ENCODE measurements at places on chromosomes 7 and 10. TPM values are rescaled to one million over a fixed set of nuclear protein-coding genes. Genes with fewer than 3 reads are reported as not detected.

- DNase-seq: no peak
These were observed 167.7 kb upstream of the MKLN1 start for GRCh38 chr7:131159961-131160361.

- DNase-seq: peak; percentile 25
These were observed 177.6 kb downstream of the GNAI1 start for GRCh38 chr7:80312139-80312661.

DNA sequence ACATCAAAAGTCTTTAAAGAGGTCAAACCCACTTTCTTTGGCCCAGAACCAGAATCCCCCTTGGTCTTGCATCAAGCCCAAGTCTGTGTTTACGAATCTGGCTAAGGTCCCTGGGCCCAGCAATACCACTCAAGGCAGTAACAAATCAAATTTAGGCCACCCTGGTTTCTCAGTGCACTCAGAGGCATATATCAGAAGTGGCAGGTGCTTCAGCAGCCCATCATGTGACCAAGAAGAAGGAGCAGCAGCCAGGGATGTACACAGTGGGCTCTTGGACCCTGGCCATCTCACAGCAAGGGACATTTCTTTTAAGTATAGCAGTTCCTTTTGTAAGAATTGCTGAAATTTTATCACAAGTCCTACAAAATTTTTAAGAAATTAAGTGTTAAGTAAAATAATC lies 7.3 kb upstream of the SLC25A13 start:
- DNase-seq: no peak

DNA sequence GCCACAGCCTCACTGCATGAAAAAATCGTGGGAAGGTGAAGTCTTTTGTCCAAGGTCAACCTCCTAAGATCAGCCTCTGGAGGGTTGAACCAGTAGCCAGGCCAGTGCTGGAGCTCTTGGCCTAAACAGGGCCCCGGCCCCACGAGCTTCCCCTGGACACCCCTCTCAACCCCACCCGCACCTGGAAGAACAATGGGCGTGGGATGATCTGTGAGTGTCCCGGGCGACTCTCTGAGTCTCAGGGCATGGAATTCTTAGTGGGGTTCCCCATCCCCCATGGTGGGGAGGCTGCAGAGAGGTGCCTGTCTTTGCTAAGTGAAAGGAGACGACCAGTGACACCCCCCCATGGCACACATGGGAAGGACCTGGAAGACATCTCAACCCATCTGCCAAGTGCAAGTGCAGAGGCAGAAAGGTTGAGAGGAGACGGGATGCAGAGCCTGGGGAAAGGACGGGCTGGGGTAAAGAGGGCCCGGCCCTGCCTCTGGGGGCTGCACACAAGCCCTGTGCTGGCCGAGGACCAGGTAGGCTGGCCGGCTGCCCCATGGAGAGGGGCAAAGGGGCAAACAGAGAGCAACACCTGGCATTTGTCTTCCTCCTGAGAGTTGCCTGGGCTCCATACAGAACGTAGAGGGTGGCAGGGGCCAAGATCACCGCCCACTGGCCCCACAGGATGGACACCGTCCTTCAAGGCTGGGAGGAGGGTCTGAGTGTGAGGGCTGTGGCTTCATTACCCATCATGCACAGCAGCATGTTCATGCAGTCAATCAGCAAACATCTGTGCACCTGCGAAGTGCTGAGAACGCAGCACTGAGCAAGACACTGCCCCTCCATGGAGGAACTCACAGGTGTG lies 163.0 kb upstream of the PPP2R2D start:
- no peak for DNase-seq

DNA sequence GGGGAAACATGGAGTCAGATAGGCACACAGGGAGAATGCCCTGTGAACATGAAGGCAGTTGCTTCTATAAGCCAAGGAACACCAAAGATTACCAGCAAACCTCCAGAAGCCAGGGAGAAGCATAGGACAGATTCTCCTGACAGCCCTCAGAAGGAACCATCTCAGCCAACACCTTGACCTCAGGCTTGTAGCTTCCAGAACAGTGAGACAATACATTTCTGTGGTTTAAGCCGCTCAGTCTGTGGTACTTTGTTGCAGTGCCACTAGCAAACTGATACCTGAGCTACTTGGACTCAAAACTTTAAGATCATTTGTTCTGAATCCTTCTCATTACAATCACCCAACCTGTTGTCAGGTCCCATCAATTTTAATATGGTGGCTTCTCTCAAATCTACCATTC lies 31.2 kb downstream of the ABLIM1 start:
- no peak for DNase-seq

- DNase-seq: no peak
These were observed 280.9 kb upstream of the AKR1E2 start for GRCh38 chr10:4545062-4545461.

DNA sequence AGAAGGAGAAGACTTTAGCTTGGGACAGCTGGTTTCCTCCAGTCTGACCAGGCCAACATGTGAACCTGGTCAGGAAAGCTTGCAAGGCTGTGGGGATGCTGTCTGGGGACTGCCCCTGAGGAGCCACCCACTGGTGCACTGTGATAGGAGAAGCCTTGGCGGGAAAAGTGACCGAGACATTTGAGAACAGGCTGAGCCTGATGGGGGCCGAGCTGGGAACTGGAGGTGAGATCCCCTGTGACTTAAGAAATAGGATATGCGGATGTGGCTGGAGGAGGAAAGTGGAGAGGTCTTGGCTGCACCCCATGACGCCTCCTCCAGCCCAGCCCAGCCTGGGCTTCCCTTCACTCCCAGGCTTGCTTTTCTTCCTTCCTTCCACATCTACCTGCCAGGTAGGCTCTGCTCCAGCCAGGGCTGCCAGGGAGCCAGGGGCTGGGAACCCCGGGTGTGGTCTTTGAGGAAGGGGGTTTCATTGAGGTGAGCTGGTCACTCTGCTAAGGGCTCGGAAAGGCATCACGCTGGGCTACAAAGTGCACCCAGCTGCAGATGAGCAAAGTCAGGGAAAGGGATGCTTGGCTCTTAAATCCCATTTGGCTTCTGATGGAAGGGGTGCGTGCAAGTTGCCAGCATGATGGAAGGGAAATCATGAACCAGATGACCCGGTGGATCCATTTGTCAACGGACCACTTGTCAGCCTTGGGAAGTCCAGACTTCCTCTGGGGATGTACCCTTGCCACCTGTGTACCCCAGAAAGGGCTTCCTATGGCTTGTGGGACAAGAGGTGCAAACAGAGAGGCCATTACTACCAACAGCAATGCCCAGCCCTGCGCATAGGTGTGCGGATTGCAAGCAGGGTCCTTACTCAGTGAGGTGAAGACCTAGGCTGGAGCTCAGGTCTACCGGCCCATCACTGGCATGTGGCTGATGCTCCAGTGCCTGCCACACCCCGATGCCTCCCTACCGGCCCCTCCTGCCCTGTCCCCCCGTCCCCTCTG lies 66.3 kb downstream of the C10orf143 start:
- no peak for DNase-seq

GRCh38 chr7:149772956-149773434 lies 393 bp downstream of the ZNF467 start:
- peak; percentile 54 for DNase-seq

DNA sequence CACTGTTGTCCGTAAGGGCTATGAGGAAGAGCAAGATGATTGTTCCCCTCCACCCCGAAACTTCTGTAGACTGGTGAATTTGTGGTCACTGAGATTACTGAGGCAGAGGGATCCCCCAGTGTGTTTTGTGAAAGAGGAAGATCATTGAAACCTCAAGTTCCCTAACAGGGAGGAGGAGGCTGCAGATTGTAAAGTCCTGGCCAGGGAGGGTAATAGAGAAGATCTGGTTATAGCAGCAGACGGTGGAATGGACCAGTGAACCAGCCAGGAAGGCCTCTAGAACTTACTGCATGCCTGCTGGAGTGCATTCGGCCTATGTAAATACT lies 31.1 kb downstream of the LMTK2 start:
- no peak for DNase-seq

GRCh38 chr7:80412842-80413241 lies 99.0 kb downstream of the GNAT3 start:
- no peak for DNase-seq

- DNase-seq: no peak
These were observed 125.8 kb downstream of the RALA start for GRCh38 chr7:39749177-39749576.

GRCh38 chr7:7944619-7945282 lies 23.8 kb upstream of the GLCCI1 start:
- peak; percentile 79 for DNase-seq

DNA sequence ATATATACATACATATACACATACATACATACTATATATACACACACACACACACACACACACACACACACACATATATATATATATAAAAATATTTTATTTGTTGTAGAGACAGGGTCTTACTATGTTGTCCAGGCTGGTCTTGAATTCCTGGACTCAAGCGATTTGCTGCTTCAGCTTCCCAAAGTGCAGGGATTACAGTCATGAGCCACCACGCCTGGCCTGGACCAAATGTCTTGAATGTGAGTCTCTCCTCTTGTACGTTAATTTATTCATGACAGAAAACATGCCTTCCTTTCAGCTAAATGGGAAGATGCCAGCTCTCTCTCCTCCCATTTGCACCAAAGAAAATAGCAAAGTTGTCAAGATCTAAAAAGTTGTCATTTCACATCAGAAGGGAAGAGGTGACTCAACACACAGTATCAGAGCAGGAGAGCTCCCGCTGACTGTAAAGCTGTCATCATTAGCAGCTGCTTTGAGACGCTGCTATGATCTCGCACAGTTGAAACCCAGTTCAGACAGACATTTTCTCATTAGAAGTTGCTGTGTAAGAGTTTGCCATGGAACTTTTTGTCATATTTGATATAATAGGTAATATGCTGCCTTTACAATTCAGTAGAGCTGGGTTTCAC lies 224.3 kb downstream of the SFMBT2 start:
- DNase-seq: peak; percentile 58

GRCh38 chr7:106153891-106154449 lies 41.9 kb upstream of the SYPL1 start:
- DNase-seq: peak; percentile 84

DNA sequence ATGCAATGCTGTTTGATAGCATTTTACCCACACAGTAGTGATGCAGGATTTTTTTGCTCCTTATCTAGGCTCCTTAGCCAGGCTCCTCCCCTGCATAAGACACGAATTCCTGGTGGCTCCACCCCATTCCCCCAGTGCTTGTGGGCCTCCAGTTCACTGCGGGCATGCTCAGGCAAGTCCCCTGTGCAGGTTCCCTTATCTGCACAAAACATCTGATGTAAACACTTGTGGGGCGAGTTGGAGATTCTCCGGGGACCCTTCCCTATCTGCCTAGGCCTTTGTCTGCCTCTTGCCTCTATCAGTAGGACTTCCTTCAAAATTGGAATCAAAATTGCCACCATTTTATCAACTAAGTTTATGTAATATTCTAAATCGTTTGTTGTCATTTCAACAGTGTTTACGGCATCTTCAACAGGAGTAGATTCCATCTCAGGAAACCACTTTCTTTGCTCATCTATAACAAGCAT lies 5.4 kb upstream of the STK17A start:
- DNase-seq: no peak

GRCh38 chr7:78476851-78477405 lies 678.4 kb downstream of the PHTF2 start:
- no peak for DNase-seq

FAM25A gene
- not detected for total RNA-seq

COBL gene
- total RNA-seq: not detected

LOXL4 gene
- total RNA-seq: not detected

LBX1 gene
- not detected for total RNA-seq

TAS2R41 gene
- total RNA-seq: not detected

PLCE1 gene
- 0.04 TPM for total RNA-seq

CAMK2G gene
- 16.4 TPM for total RNA-seq

Measured in activated CD4-positive, alpha-beta T cell treated with anti-CD3 and anti-CD28 coated beads for 36 hours (primary cell).